WTC11 (cell line): ENCODE measurements at places on chromosomes 3 and 15. TPM values are rescaled to one million over a fixed set of nuclear protein-coding genes. Genes with fewer than 3 reads are reported as not detected.

DNA sequence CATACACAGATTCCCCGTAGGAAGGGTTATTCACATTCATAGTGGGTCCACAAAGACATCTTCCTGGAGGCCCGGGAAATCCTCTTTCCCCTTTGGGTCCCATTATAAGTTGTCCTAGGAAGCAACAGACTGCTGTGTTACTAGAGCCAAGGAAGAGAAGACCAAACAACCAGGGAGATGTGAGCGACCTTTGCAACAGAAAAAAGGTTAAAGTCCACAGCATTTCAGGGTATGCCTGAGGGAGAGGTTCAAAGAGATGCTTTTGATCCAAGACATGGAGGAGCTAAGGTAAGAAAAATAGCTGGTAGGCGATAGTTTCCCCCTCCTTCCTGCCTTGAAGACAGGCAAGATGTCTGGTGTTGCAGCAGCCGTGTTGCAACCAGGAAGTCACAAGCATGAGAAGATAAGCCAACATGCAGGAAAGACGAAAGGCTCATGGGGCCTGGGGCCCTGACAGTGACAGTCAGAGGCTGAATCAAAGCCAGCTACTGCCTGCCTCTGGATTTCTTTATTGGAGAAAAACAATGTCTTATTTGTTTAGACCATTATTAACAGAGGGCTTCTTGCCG is 30.9 kb downstream of the EAF1 start:
- no peaks in the 10 kb centered on the region for H3K4me1 ChIP-seq
- DNase-seq: no peak
- H3K4me3 ChIP-seq: no peak overlapping the region
- H3K36me3 ChIP-seq: no peaks in the 10 kb centered on the region

DNA sequence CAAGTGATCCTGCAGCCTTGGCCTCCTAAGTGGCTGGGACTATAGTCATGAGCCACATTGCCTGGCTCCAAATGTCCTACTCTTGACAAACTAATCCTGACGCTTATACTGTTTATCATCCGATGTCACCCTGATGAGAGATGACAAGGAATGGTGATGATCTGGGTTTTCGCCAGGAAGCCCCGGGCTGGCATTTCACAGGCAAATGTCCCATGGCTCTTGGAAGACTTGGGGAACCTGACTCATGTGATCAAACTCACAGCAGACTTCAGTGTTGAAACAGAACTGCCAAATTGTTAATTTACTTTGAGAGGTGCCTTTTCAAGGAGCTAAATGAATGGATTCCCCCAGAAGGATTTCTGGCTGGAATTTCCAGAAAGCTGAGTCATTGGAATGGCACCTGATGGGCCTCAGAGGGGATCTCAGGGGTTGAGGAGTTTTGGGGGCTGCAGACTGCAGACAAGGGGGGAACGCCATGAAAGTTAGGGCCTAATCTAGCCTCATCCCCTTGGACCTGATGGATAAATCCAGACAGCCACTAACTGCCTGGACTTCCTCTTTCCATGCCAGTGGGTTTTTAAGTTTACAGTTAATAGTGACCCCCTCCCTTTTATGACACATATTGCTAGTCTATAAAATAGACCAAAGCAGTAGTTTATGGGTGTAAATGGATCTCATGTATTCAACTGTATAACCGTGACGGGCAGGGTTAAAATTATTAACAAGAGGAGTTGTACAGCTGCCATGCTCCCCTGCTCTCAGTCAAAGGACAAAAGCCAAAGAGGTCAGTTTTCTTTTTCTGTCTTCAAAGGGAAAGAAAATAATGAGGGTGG is 146.6 kb downstream of the CHSY1 start:
- DNase-seq: no peak
- no peaks in the 10 kb centered on the region for H3K27me3 ChIP-seq
- peaks cover 13% of the 10 kb centered on the region for H3K4me1 ChIP-seq
- no peak overlapping the region for H3K4me3 ChIP-seq

DNA sequence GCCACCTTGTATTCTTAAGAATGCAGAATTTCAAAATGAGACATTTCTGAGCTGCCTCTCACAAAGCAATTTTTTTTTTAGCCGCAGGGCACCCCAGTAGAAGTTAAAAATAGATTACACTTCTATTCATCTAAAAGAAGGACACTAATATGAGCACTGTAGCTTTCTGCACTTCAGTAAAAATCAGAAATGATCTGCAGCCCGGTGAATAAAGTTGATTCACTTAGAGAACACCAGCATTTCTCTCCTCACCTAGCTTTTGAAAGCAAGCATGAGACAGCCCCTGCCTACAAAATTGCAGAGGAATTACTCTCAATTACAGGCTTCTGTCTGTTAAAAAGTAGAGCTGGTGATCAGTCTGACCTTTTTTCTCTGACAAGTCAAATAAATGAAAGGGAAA is 1062.4 kb downstream of the FHIT start:
- DNase-seq: no peak
- H3K27me3 ChIP-seq: no peaks in the 10 kb centered on the region
- H3K27ac ChIP-seq: no peak overlapping the region
- H3K4me1 ChIP-seq: peaks cover 35% of the 10 kb centered on the region
- no peaks in the 10 kb centered on the region for H3K36me3 ChIP-seq

Gene EFL1
- 25.4 to 27.5 TPM (median 25.4 TPM) in 3 replicates for total RNA-seq

DNA sequence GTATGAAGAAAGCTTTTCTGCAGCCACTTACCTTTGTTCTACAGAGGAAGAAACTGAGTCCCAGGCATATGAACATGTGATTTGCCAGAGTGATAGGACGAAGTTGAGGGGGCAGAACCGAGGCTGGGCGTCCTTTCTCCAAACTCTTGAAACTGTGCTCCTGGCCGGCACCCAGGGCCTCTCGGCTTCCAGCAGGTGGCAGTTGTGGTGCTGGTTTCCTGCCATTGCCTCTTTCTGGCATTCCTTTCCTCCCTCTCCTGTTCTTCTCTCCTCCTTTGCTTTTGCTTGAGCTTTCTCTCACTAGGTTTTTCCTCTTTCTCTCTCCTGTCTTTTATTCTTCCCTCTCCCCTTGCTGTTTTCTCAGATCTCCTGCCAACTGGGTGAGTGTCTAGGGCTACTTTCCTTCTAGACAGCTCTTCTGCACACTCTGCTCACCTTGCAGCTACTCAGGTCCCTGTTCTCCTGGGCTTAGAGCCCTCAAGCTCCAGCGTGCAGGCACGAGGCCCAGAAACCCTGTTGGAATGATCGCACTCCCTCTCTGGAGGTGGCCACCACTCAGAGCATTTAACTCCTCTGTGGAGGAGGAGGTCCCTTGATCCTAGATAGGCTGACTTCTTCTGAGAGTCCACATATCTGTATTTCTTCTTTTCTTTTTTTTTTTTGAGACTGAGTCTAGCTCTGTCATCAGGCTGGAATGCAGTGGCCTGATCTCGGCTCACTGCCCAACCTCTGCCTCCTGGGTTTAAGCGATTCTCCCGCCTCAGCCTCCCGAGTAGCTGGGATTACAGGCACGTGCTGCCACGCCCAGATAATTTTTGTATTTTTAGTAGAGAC is 26.2 kb downstream of the TRAK1 start:
- no peaks in the 10 kb centered on the region for H3K27me3 ChIP-seq
- peak; percentile 49 for DNase-seq

Gene PLA2G4D
- total RNA-seq: 0.07 to 0.24 TPM (median 0.09 TPM) in 3 replicates

Gene AGBL1
- total RNA-seq: 0.07 TPM in 1 of 3 replicates, not detected in the others

Gene GXYLT2
- 5.3 to 6.5 TPM (median 6.2 TPM) in 3 replicates for total RNA-seq

- no peak for DNase-seq
- H3K27ac ChIP-seq: peak overlapping the region; percentile 99; the same call in 1 of the 2 replicates
- H3K4me1 ChIP-seq: peaks cover 40% of the 10 kb centered on the region
These were observed 714 bp downstream of the ECT2 start for GRCh38 chr3:172751175-172751704.

GRCh38 chr3:14237457-14237856 is 58.8 kb downstream of the LSM3 start:
- peaks cover 25% of the 10 kb centered on the region for H3K27me3 ChIP-seq
- no peak overlapping the region for H3K4me3 ChIP-seq
- no peak overlapping the region for H3K27ac ChIP-seq
- no peaks in the 10 kb centered on the region for H3K4me1 ChIP-seq

Gene NBEAL2
- total RNA-seq: 64.0 to 80.0 TPM (median 64.3 TPM) in 3 replicates

DNA sequence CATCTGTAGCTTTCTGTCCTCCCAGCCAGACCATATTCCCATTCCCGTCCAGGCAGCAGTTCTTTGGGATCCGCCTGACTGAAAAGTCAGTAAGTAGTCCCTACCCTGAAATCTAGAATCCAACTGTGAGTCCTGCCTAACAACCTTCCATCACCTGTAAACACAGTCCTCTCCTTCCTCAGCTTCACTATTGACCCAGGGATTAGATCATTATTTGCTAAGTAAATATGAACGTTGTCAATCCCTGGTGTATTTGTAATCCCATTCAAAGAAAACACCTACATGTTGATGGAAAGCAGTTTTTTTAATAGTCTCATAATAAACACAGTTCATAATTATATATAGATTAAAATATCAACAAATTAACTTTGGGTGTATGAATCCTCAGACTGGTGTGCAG is 732 bp downstream of the SAXO2 start:
- peak overlapping the region; percentile 88 for H3K4me3 ChIP-seq
- H3K4me1 ChIP-seq: peaks cover 42% of the 10 kb centered on the region
- H3K27me3 ChIP-seq: no peaks in the 10 kb centered on the region
- no peak for DNase-seq
- H3K27ac ChIP-seq: no peak overlapping the region

Gene CPLX3
- 0.09 to 0.21 TPM (median 0.09 TPM) in 3 replicates for total RNA-seq
